ENCODE measurements at places on chromosomes 7 and 10.

DNA sequence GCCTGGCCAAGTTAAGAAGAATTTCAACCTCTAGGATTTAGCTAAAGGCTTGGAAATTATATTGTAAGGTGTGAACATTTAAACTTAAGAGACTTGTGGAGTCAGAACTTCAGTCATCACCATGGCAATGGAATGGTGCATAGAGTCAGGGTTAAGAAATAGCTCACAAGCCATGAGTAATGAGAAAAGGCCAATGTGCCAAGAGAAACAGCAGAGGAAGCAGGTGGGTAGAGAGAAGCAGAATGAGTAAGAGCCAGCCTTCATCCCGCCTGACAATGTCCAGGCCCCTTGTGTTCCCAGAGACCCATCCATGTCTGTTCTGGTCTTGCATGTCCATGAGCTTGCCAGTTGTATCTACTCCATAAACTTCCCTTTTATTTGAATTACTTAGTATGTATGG is 62.6 kb upstream of the TBX20 start:
- DNase-seq: no peak

- DNase-seq: no peak
Measured at GRCh38 chr7:23372611-23373010, 73.5 kb downstream of the MALSU1 start.

DNA sequence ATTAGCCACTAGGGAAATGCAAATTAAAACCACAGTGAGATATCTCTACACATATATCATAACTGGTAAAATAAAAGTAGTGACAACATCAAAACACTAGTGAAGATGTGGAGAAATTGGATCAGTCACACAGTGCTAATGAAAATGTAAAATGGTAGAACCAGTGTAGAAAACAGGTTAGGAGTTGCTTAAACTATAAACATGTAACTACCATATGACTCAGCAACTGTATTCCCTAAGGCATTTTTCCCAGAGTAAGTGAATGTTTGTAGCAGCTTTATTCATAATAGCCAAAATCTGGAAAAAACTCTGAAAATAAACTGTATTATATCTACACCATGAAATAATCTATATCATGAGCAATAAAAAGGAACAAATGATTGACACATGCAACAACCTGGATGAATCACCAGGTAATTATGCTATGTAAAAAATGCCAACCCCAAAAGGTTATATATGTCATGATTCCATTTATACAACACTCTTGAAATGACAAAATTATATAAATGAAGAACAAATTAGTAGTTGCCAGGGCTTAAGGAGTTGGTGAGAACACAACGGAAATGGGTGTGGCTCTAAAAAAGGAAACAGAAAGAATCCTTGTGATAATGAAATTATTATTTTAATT is 22.8 kb downstream of the SLC25A40 start:
- DNase-seq: no peak

DNA sequence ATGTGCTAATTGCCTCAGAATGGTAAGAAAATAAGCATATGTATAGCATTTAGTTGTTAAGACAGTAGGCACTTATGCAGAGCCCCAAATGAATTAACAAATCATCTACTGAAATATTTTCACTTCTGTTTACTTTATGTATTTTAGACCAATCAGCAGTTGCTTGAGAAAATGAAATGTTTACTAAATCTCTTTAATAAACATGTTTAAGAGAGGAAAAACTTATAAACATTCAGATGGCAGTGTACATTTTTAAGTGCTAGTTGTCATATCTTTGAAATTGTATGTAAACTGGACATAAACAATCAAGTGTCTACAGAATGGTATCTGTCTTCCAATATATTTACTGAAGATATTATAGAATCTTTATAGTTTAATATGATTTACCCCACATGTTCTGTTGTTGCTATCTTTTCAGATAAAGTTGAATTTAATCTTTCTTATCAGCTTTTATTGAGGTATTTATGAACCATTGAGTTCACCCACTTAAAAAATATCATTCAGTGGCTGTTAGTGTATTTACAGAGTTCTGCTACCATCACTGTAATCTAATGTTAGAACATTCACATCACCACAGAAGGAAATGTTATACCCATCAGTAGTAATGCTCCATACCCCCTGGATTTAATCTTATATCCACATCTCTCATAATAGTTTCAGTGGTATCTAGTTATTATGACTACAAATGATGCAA is 264.3 kb downstream of the ADK start:
- DNase-seq: no peak

DNA sequence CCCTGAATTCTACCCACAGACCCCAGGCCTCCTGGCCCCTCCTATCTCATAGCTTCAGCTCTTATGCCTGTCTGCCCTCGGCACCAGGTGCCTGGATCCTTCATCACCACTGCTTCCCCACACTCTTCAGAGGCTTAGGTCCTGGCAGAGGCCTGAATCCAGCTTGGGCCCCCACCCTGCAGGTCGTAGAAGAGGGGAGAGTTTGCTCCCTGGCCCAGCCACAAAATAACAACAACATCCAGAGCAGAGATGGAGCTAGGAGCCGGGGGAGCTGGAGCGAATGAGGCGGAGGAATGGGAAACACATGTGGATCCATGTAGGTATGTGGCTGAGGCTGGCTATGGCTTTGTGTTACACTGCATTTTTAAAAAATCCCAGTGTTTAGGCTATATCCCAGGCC is 7.8 kb upstream of the OPN4 start:
- DNase-seq: no peak

- no peak for DNase-seq
Measured at GRCh38 chr7:85135977-85136376, 50.9 kb downstream of the SEMA3D start.

- DNase-seq: no peak
Measured at GRCh38 chr10:132967540-132967939, 25.2 kb upstream of the CFAP46 start.

GRCh38 chr7:116445447-116446211 is 53.9 kb upstream of the CAV2 start:
- no peak for DNase-seq

DNA sequence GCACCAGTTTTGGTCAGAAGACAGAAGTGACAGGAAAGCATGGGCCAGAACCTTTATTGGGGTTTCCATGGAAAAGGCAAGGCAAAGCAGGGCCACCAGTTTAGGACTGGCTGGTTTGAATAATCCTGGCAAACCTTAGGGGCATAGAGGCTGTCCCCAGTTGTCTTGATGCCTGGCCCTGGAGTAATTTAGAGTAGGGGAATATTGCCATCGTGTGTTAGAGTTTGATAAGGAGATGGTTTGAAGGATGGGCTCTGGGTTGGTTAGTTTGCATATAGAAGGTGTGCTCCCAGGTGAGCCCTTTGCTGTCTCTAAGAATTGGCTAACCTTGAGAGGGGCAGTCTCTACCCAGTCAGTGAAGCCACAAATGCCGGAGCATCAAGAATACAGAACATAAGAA is 79.6 kb downstream of the ZNF777 start:
- DNase-seq: peak; percentile 2

DNA sequence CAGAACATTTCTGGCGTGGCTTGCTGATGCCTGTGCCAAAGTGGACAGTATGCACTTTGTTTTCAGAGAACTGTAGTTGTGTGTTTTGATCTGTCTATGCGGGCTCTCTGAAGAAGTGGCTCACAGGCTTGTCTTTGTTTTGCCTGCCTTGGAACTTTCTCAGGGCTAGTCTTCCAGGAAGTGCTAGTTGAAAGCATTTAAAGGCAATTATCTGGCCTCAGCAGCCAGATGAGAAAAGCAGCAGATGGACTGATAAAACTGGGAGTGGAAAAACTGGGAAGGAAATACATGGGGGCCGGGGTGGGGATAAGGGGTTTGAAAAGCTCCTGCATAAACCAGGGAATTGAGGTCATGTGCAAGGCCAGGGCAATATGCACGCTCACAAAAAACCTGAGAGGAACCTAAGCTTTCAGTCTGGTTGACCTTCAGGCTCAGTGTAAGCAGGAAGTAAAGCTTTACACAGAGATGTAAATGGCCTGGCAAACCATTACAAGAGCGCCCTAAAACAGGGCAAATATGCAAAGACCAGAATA is 94.5 kb downstream of the ZNF33B start:
- DNase-seq: no peak

GRCh38 chr7:79471699-79472098 is 18.2 kb upstream of the MAGI2 start:
- DNase-seq: no peak

DNA sequence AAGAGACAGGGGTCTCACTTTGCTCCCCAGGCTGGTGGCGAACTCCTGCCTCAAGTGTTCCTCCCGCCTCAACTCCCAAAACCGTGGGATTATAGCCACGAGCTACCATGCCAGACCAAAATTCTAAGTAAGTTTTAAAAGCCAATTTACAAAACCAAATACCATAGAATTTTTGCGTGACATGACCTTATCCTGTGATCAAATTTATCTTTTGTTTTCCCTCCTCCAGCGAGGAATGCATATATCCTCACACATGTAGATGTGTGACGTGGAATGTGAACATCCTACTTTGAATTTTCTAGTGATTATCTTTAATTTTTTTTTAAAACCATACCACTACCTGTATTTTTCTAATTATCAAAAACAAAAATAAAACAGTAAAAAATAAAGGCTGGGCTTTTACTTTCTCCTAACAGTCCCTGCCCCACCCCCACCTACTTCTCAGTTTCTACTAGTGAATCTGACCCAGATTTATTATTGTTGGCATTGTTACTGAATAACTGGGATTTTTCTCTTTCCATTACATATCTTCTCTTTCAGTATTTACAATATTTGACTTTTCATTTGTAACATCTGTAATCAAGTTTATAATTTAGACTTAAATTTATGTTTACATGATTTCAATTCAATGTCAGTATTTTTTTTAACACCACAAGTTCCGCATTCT is 26.0 kb downstream of the CYTH3 start:
- DNase-seq: no peak

- DNase-seq: no peak
Measured at GRCh38 chr7:463817-464453, 55.7 kb downstream of the PDGFA start.

- DNase-seq: no peak
Measured at GRCh38 chr7:81260152-81260551, 341.3 kb upstream of the SEMA3C start.

- DNase-seq: no peak
Measured at GRCh38 chr10:32409741-32410140, 36.2 kb upstream of the CCDC7 start.

- DNase-seq: no peak
Measured at GRCh38 chr7:137656850-137657232, 189.9 kb downstream of the DGKI start.

- no peak for DNase-seq
Measured at GRCh38 chr7:121604627-121605316, 208.7 kb upstream of the FAM3C start.

DNA sequence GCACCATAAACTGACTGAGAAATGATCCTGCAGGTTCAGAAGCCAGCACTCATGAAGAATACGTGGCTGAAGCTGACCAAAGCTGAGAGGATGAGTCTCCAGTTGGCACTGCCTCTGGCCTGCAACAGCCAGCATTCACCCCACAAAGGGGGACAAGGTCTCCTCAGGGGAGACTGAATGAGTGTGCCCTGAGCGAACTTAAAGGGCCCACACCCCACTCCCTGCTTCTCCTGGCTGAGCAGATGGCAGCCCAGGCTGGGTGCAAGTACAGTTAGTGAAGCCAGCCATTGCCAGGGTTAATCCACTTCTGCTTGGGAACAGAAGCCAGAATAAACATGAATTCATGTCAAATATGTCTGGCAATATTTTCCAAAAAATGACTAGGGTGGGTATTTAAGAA is 98.1 kb downstream of the PPP1R17 start:
- no peak for DNase-seq

DNA sequence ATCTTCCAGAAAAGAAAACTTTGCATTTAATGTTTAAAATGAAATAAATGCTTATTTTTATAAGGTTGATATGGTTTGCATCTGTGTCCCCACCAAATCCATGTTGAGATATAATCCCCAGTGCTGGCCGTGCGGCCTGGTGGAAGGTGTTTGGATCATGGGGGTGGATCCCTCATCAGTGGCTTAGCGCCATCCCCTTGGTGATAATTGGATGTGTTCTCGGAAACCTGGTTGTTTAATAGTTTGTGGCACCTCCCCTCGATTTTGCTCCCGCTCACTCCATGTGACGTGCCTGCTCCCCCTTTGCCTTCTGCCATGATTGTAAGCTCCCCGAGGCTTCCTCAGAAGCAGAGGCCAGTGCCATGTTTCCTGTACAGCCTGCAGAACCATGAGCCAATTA is 2.4 kb upstream of the MTPAP start:
- no peak for DNase-seq

- DNase-seq: no peak
Measured at GRCh38 chr10:21530168-21530567, 3.9 kb upstream of the MLLT10 start.

DNA sequence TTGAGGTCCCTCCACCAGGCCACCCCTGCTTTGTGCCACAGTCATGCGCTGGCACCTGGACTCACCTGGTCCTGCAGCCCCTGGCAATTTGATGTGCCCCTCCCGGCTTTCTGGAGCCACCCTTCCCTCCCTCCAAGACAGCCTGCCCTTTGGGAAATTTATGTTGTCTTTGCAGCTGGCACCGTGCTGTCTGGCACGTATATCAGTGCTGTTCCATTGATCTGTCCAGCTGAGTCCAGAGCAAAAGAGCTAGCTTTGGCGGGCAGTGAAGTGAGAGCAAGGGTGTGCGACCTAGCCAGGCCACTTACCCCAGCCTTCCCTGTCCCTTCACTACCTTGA is 5.7 kb downstream of the RARRES2 start:
- DNase-seq: no peak

GRCh38 chr10:16016688-16017087 is 156.4 kb upstream of the MINDY3 start:
- DNase-seq: no peak

- DNase-seq: no peak
Measured at GRCh38 chr7:51613911-51614357, 297.3 kb upstream of the COBL start.

DNA sequence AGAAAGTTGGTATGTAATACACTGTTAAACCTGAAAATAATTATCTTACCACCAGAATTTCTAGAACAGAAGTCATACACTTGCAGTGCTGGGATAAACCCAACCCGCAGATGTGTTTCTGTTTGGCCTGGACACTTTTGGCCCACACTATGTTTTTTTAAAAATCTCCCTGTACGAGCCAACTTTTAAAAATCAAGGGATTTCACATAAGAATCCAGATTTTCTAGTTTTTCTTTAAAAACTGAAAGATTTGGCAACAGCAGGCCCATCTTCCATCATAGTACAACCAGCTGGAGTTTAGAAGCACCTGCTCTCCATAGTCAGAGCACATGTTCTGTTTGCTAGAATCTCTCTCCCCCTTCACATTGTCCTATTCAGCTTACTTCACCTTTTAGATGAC is 74.0 kb downstream of the TLL2 start:
- no peak for DNase-seq

GRCh38 chr10:8455181-8455580 is 400.7 kb downstream of the GATA3 start:
- DNase-seq: no peak

DNA sequence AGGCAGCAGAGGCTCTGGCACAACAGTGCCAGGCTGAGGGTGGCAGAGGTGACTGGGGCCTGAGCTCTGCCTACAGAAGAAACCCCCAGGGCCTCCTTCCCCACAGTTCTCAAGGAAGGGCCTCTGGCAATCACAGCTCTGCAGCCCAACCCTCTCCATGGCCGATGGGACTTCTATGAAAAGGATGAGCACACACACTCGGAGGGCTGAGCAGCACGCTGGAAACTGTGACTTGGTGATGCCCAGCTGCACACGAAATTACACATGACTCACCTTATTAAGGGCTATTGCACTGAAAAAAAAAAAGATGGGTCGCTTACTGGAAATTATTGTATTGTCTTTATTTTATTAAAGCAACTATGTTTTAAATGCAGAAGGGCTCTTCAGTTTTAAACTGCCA is 42.9 kb upstream of the LRRC18 start:
- DNase-seq: no peak

Data from CD4-positive, alpha-beta T cell treated with Interleukin-10 for 1 hour (primary cell).